ENCODE measurements at places on chromosomes 5 and 9. TPM values are rescaled to one million over a fixed set of nuclear protein-coding genes. Genes with fewer than 3 reads are reported as not detected.

Gene ZNF454
- 5.8 TPM for total RNA-seq

Gene TLN1
- 268 TPM for total RNA-seq

DNA sequence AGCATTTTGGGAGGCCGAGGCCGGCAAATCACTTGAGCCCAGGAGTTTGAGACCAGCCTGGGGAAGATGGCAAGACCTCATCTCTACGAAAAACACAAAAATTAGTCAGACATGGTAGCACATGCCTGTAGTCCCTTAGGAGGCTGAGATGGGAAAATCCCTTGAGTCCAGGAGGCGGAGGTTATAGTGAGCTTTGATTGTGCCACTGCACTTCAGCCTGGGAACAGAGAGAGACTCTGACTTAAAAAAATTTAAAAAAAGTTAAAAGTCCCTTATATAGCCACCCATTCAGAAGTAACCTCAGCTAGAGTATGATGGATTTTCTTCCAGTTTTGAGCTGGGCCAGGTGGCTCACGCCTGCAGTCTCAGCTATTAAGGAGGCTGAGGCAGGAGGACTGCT is 72.4 kb downstream of the UGCG start:
- no peak for DNase-seq

DNA sequence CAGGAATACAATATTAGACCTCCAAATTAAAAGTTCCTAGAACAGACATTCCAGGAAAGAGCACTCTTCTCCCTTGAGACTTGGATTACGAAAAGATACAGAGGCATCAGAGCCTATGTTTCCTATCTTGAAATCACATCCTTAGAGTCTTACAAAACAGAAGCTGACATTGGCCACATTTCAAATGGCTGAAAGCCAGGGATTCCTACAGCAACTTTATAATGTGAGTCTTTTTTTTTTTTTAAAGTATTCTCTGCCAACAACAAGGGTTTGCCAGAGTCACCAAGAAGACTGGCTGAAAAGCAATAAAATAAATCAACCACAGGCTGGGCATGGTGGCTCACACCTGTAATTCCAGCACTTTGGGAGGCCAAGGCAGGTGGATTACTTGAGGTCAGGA is 63.1 kb downstream of the TRPM6 start:
- DNase-seq: no peak

Gene PCDHGB6
- total RNA-seq: 3.6 TPM

Gene DNAI1
- total RNA-seq: not detected

Gene IL9
- total RNA-seq: not detected
